ENCODE measurements at places on chromosomes 3 and 15.

DNA sequence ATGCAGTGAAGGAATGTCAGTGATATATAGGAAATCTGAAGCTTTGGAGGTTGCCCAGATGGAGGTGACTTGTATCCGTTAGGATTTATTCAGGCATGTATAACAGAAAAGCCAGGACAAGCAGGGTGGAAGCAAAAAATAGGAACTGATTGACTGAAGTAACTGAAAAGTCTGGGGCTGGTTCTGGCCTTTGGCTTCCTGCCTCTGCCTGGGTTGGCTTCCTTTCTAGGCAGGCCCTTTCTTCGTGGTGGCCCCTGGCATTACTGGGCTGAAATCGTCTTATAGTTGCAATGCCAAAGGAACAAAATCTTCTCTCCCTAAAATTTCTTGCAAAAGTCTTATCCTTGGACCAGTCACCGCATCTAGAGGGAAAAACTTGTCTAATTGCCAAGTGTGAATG lies 386.1 kb downstream of the PTPRG start:
- no peak for DNase-seq

DNA sequence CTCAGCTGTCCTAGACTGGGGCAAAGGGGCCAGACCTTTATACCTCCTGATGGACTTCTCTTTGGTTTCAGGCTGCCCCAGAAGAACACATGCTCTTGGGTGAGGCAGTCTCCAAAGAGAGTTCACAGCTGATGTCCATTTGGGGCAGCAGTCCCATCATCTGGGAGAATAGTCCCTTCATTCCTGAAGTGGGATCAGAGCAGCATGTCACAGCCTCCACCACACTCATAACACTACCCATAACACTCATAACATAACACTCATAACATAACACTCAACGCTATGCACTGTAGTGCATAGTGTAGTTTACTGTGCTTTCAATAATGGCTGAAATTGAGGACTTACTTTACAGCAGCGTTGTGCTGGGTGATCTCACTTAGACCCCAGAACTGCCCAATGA lies 36.7 kb upstream of the PLCL2 start:
- no peak for DNase-seq

DNA sequence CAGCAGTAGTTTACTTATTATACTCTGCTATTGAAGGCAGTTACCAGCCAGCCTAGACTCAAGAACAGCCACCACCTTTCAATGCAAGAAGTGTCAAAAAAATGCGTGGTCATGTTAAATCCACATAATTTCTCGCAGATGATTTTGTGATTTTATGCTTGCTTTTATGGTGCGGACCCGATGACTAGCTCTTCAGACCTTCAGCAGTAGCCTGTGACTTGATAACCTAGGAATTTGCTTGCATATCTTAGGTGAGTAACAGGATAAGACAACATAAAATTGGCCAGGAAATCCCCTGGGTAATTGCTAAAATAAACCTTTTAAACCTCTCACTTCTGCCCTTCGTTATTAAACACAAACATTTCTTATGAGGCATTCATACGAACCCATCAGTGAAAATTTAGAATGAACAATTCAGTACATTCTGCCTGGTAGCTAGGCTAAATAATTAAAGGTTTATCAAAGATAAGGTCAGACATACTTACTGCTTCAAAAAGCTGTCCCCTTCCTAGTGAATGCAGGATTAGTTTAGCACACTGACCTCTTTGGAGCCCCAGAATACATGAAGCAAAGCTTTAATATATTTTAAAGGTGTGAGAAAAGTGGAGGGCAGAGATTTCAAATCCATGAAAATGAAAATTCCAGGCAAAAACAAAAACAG lies 798.8 kb downstream of the OTOL1 start:
- no peak for DNase-seq

DNA sequence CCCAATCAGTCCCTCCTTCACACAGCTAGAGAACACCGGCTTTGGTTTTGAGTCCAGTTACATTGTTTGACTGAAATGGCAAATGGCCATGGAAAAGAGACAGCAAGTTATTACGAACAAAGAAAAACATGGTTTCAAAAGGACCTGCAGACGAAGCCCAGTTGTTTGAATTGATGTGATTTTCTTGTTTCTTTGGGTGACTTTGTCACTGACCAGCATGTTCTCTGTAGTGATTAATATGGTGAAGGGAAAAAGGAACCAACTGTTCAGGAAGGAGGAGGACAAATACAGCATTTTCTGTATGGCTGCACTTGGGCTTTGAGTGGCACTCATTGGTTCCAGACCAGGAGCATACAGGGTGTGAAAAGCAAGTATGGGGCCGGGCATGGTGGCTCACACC lies 217.4 kb upstream of the TPM1 start:
- no peak for DNase-seq

GRCh38 chr3:94512876-94513275 lies 450.0 kb downstream of the NSUN3 start:
- no peak for DNase-seq

DNA sequence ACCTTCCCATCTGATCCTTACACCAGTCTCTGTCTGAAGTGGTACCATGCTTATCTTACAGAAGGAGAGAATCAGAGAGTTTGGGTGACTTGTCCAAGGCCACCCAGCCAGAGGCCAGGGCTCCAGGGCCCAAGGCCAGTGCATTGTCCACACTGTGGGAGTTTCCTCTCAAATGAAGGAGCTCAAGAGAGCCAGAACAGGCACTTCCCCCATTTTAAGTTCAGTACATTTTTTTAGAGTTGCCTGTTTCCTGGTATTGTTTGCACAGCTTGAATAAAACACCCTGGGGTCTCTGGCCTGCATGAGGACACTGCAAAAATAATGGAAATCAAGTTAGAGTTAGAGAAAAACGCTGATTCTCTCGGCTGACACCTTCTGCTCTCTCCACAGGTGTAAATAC lies 284.0 kb downstream of the SQOR start:
- no peak for DNase-seq

GRCh38 chr15:44011238-44011854 lies 183.7 kb downstream of the FRMD5 start:
- no peak for DNase-seq

GRCh38 chr3:190607021-190607420 lies 93.1 kb downstream of the IL1RAP start:
- DNase-seq, result no peak

GRCh38 chr15:71542836-71543235 lies 267.5 kb upstream of the NR2E3 start:
- no peak for DNase-seq

GRCh38 chr3:195542316-195542697 lies 818 bp downstream of the PPP1R2 start:
- no peak for DNase-seq

DNA sequence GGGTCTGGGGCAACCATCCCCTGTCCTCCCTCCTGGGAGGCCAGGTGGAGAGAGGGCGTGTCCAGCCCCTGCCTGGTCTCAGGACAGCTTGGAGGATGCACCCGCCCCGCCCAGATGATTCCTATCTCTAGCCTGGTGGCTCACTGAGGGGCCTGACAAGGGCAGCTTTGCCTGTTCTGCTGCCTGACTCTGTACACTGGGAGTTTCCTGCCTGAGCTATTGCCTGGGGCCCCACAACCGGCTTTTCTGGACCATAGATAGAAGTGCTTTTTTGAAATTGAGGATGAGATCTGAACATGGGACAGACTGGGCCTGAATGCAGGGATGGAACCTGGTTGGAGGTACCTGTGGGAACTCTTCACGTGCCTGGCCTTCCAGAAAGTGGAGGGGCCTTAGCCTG lies 751 bp upstream of the PLA2G4E start:
- no peak for DNase-seq

DNA sequence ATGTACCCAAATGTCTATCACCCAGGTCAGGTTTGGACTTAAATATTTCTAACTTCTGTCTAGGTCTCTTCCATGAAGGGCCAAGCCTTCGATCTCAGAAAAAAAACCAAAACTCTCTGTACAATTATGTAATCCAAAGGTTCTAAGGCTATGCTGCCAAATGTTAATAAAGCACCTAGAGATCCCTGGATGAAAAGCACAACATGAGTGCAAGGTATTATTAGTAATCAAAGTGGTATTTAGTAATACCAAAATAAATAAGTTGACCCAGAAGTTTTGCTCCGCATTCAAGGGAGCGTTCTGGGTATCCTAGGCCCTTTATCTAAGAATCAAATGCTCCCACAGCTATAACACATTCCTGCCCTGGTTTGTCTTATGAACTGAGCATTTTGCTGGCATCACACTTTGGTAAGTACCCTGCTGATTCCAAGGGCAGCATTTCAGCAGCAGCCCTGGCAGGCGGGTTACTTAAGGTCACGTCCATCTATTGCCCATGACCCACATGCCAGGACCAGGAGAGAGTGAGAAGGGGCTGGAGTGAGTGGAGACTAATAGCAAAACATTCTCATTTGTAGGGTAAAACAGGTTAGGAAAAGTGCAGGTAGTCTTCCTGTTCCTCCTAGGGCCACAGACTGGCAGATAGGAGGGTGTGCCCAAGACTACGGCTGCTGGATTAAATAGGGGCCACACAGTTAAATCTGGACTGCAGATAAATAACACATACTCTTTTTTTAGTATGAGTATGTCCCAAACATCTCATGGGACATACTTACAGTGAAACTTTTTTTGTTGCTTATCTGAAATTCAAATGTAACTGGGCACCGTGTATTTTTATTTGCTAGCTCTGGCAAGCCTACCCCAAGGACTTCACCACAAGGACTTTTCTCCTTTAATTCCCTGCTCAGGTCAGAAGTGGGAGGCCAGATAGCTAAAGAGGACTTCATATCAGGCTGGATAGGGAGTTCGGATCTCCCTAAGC lies 76.0 kb upstream of the SNRK start:
- no peak for DNase-seq

DNA sequence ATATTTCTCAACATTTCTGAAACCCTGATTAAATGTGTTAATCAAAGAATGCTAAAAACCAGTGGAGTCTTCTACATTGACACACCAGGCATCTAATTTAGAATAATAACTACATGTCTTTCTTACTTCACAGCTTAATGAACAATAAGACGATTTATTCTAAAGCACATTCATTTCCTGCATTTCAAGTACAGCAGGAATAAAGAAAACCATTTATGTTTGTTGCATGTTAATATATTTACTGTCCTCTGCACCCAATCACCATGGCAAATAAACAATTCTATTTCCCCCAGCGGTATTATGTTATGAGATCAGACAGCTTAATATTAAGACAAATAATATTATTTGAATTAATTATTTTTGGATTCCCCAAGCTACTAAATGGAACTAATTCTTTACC lies 1336.3 kb upstream of the CADM2 start:
- no peak for DNase-seq

- no peak for DNase-seq
These were observed 14.8 kb downstream of the ANXA2 start for GRCh38 chr15:60382773-60383674.

- DNase-seq, result no peak
These were observed 11.9 kb downstream of the DNAJA4 start for GRCh38 chr15:78276064-78276943.

DNA sequence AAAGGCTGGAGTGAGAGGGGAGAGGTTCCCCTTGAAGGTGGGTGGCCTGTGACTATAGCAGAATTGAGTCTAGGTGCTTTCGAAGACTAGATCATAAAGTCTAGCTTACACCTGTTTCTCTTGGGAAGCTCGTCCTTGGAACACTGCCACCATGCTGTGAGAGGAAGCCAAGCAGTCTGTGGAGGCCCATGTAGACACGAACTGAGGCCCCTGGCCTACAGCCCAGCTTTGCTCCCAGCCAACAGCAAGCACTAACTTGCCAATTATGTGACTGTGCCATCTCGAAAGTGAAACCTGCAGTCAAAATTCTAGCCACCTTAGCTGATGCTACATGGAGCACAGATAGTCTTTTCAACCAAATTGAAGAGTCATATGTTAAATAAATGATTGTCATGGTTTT lies 190.5 kb upstream of the NECTIN3 start:
- DNase-seq, result no peak

Data from activated T-helper 1 cell treated with Interleukin-2 at 50 U/mL for 16 hours (primary cell).